Activated T-cell treated with anti-CD3 and anti-CD28 coated beads, Interleukin-2, amount 50 U/mL, for 72 hours (primary cell): ENCODE measurements at places on chromosomes 12 and 14.

GRCh38 chr12:121652767-121653497 is 16.5 kb downstream of the MORN3 start:
- H3K27me3 ChIP-seq = no peaks in the 10 kb centered on the region
- no peak overlapping the region for H3K27ac ChIP-seq
- peaks cover 3% of the 10 kb centered on the region for H3K36me3 ChIP-seq
- no peak for DNase-seq
- no peak overlapping the region for H3K4me3 ChIP-seq

DNA sequence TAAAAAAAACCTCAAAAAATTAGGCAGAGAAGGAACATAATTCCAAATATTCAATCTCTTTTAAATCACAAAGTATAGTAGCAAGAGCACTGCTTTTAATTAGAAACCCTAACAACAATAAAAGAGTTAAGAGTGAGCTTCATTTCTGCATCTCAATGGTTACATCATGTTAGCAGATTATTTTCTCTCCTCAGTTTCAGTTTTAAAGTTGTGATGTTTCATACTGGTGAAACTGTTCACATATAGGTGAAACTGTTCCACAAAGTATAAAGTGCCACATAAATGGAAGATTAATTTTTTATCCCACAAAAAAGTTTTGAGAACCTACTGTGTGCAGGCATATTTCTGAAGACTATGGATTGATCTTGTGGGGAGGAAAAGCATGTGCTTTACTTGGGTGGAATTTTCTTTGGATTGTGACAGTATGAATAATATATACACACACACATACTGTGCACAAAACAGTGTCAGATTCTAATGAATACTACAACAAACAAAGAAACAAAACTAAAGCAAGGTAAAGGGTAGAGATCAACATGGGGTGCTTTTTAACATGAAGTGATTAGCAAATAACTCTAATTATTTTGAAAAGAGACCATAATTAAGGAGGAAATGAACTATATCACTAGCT is 17.1 kb downstream of the LUM start:
- peaks cover 7% of the 10 kb centered on the region for H3K27me3 ChIP-seq
- H3K36me3 ChIP-seq = peaks cover 3% of the 10 kb centered on the region
- DNase-seq = no peak
- H3K4me1 ChIP-seq = no peaks in the 10 kb centered on the region
- H3K4me3 ChIP-seq = no peak overlapping the region

GRCh38 chr12:63909746-63910145 is 65.2 kb downstream of the SRGAP1 start:
- DNase-seq = no peak
- no peaks in the 10 kb centered on the region for H3K27me3 ChIP-seq
- H3K4me1 ChIP-seq = no peaks in the 10 kb centered on the region
- no peaks in the 10 kb centered on the region for H3K36me3 ChIP-seq
- no peak overlapping the region for H3K27ac ChIP-seq

DNA sequence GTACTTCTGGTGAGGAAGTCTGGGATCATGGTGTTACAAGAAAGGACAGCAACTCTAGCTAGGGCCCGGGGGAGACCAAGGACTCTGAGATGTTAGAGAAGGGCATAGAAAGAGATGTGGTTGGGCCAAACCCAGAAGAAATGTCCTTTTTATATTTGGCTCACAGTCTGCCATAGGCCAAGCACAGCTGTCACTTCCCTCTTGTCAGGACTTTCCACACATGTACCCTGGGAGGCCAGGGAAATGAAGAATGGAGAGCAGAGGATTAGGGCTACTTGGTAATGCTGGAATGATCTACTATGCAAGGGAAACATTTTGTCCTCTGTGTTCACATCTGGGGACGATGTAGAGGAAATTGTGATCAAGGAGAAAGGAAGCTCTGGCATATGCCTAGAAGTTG is 9.2 kb downstream of the MYO1A start:
- H3K27me3 ChIP-seq = no peaks in the 10 kb centered on the region
- no peak overlapping the region for H3K4me3 ChIP-seq
- H3K36me3 ChIP-seq = no peaks in the 10 kb centered on the region
- DNase-seq = no peak

GRCh38 chr12:114949058-114949820 is 265.3 kb upstream of the TBX3 start:
- no peak overlapping the region for H3K27ac ChIP-seq
- H3K4me3 ChIP-seq = no peak overlapping the region
- DNase-seq = no peak
- no peaks in the 10 kb centered on the region for H3K27me3 ChIP-seq

DNA sequence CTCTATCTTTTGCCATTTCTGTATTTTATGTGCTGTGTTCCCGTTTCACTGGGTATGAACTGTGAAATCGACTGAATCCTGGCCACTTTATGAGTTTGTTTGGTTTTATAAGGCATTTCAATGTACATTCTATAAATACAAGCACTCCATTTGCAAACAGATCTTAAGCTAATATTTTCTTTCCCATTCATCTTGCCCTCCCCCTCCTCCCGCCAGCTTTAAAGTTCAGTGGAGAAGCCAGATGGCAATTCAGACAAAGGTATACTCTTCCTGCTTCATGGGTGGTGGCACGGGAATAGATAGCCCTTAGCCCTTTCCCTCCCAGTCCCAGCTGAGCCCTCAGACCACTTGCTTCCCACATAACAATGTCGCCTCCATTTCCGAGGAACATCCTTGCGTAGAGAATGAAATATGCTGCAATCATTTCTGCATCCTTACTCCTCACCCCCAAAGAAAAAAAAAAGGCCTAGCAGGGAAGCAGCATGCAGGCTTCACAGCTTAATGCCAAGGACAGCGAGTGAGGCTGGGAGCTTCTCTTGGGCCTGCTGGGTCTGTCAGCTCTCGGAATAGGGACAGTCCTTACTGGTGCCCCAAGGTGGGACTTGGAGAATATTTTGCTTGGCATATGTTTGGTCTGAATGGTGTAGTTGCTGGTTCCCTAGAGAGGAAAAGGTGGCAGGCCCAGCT is 52.8 kb upstream of the SRSF5 start:
- no peak for DNase-seq
- no peak overlapping the region for H3K27ac ChIP-seq
- H3K27me3 ChIP-seq = no peaks in the 10 kb centered on the region
- no peak overlapping the region for H3K4me3 ChIP-seq
- peaks cover 6% of the 10 kb centered on the region for H3K36me3 ChIP-seq

- DNase-seq = no peak
- H3K27ac ChIP-seq = no peak overlapping the region
- H3K27me3 ChIP-seq = no peaks in the 10 kb centered on the region
- H3K4me1 ChIP-seq = no peaks in the 10 kb centered on the region
Measured at GRCh38 chr12:24418157-24418556, 468.7 kb upstream of the SOX5 start.

DNA sequence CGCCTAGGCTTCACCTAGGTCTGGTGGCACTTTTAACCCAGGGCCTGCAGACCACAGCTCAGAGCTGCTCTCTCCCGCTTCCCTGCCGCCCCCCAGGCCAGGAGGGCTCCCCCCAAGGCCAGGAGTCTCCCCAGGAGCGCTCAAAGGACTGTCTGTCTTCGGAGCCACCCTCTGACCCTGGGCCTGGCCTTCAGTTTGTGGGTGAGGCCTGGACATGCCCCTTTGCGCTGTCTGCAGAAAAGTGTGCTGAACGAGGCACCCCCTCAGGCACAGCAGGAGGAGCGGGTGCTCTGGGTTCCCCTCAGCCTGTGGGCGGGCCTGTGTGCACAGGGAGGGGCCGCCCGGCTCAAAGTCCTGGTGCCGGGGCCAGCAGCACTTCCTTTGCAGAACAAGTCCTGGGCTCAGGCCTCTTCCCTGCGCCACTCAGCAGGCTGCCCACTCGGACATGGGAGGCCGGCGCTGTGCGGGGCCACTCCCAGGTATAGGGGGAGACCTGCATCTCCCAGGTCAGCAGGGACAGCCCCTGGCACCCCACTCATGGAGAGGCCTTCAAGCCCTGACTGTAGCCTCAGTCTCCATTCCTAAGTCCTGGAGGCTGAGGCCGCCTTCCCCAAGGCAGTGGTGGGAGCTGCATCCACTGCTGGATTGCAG is 14.3 kb downstream of the DEGS2 start:
- peaks cover 3% of the 10 kb centered on the region for H3K36me3 ChIP-seq
- DNase-seq = no peak
- no peaks in the 10 kb centered on the region for H3K27me3 ChIP-seq
- H3K4me1 ChIP-seq = peaks cover 7% of the 10 kb centered on the region
- H3K4me3 ChIP-seq = no peak overlapping the region

GRCh38 chr12:10027721-10028120 is 2.8 kb upstream of the CLEC9A start:
- H3K4me1 ChIP-seq = no peaks in the 10 kb centered on the region
- DNase-seq = no peak
- H3K27ac ChIP-seq = no peak overlapping the region
- no peak overlapping the region for H3K4me3 ChIP-seq
- H3K36me3 ChIP-seq = no peaks in the 10 kb centered on the region

GRCh38 chr12:107431942-107432341 is 253.7 kb upstream of the PWP1 start:
- no peaks in the 10 kb centered on the region for H3K27me3 ChIP-seq
- no peak for DNase-seq
- no peak overlapping the region for H3K27ac ChIP-seq
- H3K36me3 ChIP-seq = peaks cover 2% of the 10 kb centered on the region
- H3K4me3 ChIP-seq = no peak overlapping the region
- H3K4me1 ChIP-seq = peaks cover 9% of the 10 kb centered on the region

- no peak for DNase-seq
- H3K27me3 ChIP-seq = no peaks in the 10 kb centered on the region
- H3K36me3 ChIP-seq = no peaks in the 10 kb centered on the region
- H3K4me3 ChIP-seq = no peak overlapping the region
- H3K27ac ChIP-seq = peak overlapping the region; percentile 40
- H3K4me1 ChIP-seq = no peaks in the 10 kb centered on the region
Measured at GRCh38 chr12:24127919-24128721, 178.7 kb upstream of the SOX5 start.

- H3K4me3 ChIP-seq = no peak overlapping the region
- no peak for DNase-seq
- no peaks in the 10 kb centered on the region for H3K36me3 ChIP-seq
- peaks cover 59% of the 10 kb centered on the region for H3K4me1 ChIP-seq
- H3K27ac ChIP-seq = no peak overlapping the region
Measured at GRCh38 chr14:68247274-68247673, 427.7 kb downstream of the RAD51B start.

DNA sequence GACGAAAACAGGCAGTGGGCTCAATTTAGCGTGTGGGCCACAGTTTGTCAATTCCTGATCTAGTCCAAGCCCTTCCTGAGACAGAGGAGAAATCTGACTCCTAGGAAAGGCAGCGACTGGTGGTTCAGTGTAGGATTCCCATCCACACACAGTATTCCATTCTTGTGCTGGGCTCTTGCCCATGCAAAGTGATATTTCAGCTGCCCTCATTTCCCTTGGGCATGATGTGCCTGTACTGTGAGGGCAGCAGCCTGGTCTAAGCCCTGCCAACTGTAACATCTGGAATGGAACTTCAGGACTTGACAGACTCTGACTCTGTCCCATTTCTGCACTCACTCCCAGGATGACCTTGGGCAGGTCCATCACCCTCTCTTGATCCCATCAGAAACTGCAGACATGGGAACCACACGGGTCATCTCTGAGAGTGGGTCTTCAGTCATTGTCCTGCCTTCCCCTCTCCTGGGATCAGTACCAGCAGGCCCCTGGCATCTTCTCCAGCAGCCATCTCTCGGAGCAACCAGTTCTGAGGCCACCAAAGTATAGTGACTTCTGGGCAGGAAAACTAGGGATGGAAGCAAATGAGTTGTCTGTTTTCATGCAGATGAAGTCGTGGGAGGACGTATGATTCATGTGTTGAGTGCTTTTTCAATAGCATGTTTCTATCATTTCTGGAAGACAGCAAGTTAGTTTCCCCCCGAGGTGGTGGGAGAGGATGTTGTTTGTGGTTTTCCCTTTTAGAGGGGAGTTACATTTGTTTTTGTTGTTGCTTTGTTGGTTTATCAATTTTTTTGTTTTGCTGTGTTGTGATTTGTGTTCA is 54.2 kb upstream of the BCL2L14 start:
- no peaks in the 10 kb centered on the region for H3K27me3 ChIP-seq
- H3K36me3 ChIP-seq = peaks cover 3% of the 10 kb centered on the region
- H3K27ac ChIP-seq = peak overlapping the region; percentile 97
- H3K4me3 ChIP-seq = peak overlapping the region; percentile 81
- peaks cover 80% of the 10 kb centered on the region for H3K4me1 ChIP-seq

GRCh38 chr12:31226639-31227038 is 99.3 kb downstream of the SINHCAF start:
- peaks cover 4% of the 10 kb centered on the region for H3K27me3 ChIP-seq
- H3K4me1 ChIP-seq = no peaks in the 10 kb centered on the region
- H3K4me3 ChIP-seq = no peak overlapping the region
- H3K36me3 ChIP-seq = no peaks in the 10 kb centered on the region

GRCh38 chr12:121438905-121439304 is 39.0 kb downstream of the RNF34 start:
- H3K4me1 ChIP-seq = peaks cover 4% of the 10 kb centered on the region
- no peak for DNase-seq
- no peaks in the 10 kb centered on the region for H3K27me3 ChIP-seq
- H3K27ac ChIP-seq = no peak overlapping the region

DNA sequence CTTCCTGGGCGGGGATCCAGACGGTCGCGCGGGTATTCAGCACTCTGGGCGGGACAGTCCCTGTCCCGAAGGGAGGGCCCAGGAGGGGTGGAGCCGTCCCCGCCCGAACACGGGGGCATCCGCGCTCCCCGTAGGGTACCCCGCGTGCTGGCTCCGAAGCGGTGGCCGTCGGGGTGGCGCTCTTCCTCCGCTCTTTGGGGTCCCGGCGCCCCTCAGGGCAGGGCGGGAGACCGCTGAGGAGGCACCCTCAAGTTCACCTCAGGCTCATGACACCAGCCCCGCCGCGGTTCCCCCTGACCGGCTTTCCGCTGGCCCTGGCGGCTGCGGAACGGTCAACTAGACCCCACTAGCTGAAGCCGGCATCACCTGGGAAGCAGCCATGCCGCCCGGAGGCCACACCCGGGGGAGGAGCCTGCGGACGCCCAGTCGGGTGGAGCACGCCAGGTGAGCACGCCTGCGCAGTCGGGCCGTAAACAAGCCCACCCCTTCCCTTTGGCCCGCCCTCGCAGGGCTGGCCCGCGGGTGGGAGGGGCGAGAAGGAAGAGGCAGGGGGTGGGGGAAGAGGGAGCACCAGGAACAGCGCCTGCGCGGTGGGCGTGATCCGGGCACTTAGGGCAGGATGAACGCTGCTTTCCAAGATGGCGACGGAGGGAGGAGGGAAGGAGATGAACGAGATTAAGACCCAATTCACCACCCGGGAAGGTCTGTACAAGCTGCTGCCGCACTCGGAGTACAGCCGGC is at the start of gene WDR20:
WDR20 (plus strand) TSS at position 612 of the 741 bp plus-strand sequence; CDS start at position 639, 27 bp downstream.
- H3K4me3 ChIP-seq = peak within 1 kb of the TSS; percentile 93
- H3K27ac ChIP-seq = peak within 1 kb of the TSS; percentile 98
- peaks cover 21% of the 10 kb centered on the region for H3K4me1 ChIP-seq
- peak; percentile 100 for DNase-seq
